ENCODE measurements at places on chromosomes 3 and 15.

DNA sequence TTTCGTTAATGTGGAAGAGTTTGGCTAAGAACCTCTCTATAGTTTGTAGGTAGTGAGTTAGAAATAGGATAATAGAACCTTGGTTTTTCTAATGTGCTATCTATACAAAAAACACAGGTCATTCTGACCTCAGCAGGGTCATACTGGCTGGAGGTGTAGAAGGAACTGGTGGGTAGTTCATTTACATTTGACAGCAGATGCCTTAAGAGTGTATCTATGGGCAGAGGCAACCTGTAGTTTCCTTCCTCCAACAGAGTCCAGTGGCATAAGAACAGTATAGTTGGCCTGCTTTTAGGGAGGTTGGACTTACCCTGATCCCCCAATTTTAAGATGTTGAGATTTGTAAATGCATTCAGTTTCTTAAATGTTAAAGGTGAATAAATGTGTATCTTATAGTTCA, 152.2 kb downstream of the TCF12 start:
- no peak for DNase-seq

DNA sequence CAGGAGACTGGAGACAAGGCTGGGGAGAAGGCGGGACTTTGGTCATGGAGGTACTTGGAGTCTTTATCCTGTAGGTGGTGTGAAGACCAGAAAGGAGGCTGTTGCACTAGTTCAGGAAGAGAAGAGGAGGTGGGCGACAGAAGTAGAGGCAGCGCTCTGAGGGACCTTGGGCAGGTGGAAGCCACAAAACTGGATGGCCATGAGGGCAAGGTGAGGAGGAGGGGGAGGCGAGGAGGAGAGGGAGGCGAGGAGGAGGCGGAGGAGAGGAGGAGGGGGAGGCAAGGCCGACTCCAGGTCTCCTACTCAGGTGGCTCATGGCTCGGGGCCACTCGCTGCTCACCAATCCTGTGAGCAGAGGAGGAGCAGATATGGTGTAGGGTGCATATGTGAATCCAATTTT, 125.6 kb downstream of the RPLP1 start:
- DNase-seq, result no peak

GRCh38 chr15:78457101-78457500, 19.1 kb downstream of the IREB2 start:
- peak; percentile 68 for DNase-seq

DNA sequence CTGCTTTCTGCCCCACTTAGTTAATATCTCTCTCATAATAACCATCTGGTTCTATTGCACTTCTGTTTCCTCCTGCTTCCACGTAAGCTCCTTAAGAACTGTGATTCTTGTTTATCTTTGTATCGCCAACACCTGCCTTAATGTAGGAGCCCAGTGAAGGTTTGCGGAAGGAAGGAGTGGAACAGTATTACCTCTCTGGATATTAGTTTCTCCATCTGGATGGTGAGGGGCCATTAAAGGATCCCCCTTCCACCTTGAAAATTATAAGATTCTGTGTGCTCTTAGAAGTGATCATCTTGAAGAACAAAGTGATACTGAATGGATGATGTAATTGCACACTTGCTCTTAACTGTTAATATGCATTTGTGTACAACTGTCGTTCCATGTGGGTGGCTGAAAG, 2.2 kb downstream of the CHRNA5 start:
- no peak for DNase-seq

DNA sequence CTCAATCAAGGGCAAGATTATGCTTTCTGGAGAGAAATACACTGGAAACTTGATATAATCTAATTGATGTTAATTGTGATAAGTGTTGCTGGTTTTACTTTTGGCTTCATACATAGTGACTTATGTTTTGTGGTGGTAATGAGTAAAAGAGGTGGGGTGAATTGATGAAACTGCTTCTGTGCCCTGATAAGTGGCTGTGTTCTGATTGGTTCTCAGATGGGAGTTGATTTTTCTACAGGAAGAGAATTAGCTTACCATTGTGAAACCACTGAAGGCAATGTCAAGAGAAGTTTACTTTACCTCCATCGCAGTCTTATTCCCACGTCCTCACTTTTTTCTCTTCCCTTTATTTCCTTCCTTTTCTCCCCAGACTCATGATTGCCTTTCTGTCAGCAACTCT, 23.8 kb downstream of the TMEM45A start:
- no peak for DNase-seq

- DNase-seq, result no peak
These were observed 25.5 kb downstream of the TMEM41A start for GRCh38 chr3:185473290-185473815.

DNA sequence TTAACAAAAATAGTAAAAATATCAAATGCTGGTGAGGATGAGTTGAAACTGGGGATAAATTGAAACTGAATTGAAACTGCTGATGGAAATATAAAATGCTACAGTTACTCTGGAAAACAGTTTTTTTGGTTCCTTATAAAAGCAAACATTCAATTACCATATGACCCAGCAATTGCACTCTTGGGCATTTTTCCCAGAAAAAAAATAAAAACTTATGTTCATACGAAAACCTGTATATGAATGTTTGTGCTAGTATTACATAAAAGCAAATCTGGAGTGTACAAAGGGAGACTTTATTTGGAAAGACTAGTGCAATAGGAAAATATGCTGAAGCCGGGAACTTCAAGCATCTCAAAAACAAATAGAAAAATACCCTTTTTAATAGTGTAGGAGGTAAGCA, 857.9 kb upstream of the CADM2 start:
- DNase-seq, result no peak

- no peak for DNase-seq
These were observed 10.2 kb downstream of the EDEM1 start for GRCh38 chr3:5197470-5198312.

- DNase-seq, result no peak
These were observed 34.5 kb downstream of the UMPS start for GRCh38 chr3:124764746-124765145.

GRCh38 chr3:44991326-44991725, 15.3 kb downstream of the EXOSC7 start:
- no peak for DNase-seq

- no peak for DNase-seq
These were observed 117.8 kb downstream of the CPNE4 start for GRCh38 chr3:131917006-131917405.

DNA sequence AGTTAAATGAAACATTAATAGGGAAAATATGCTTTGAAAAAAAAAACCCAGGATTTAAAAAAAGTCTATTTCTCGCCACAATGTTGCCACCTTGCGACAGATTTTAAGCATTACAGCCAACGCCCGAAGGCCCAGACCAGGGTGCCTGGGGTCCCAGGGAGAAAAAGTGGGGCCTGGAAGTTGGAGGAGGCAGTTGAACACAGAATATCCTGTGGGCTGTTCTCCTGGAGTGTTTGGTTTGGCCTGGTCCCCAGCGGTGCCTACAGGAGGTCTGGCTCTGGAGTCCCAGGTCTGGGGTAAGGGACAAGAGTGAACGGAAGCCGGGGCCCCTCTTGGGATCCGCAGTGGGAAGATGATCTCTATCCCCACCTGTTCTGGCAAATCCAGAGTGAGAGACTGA, 3.4 kb downstream of the RNU6-1 start:
- DNase-seq, result peak; percentile 70

GRCh38 chr15:65956307-65956706, 87.0 kb downstream of the RAB11A start:
- no peak for DNase-seq

DNA sequence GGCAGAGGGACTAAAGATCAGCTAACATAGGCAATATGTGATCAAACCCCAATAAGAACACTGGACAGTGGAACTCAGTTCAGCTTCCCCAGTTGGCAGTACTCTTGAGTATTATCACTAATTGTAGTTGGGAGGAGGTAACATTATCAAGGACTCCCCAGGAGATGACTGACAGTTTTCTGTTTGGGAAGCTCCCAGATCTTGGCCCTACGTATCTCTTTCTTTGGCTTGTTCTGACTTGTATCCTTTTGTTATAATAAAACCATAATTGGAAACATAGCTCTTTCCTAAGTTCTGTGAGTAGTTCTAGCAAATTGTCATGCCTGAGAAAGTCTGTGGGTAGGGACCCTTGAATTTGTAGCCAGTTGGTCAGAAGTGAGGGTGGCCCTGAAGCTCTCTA, 316.4 kb downstream of the ZNF621 start:
- DNase-seq, result no peak

DNA sequence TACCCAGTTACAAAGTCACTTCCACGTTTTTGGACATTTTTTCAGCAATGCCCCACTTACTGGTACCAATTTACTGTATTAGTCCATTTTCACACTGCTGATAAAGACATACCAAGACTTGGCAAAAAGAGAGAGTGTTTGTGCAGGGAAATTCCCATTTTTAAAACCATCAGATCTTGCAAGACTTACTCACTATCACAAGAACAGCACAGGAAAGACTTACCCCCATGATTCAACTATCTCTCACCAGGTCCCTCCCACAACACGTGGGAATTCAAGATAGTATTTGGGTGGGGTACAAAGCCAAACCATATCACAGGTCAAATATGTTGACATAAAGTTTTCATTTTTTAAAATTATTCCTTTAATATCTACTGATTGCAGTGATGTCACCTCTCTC, 16.2 kb upstream of the ABI3BP start:
- no peak for DNase-seq

DNA sequence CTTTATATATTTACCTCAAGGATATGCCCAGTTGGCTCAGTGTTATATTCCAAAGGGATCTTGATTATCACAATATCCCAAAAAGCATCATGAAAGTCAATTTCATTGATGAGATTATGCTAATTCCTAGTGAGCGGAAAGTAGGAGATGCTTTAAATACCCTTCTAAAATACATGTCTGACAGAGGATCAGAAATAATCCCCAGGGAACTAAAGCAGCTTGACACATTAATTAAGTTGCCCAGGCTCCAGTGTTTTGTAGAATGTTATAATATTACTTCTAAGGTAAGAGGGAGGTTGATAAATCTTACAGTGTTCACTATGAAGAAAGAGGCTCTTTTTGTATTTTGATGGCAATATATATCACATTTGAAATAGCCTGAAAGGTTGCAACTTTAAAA, 767.5 kb upstream of the ROBO1 start:
- no peak for DNase-seq

DNA sequence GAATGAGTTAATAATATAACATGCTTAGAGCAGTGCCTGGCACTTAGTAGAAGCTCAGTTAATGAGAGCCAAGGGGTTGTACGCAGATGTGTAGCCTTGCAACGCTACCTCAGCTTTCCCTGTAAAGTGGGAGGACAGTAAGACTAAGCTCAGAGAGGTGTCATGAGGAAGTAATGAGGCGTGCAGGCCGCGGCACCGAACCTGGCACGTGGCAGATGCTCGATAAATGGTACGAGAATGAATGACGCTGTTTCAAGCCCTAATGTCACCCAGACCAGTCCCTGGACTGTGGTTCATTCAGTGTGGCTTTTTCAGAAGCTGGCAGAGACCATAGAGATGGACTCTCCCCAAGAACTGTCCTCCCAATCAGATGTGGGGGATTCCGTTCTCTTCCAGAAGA, 21.2 kb downstream of the GRIP2 start:
- no peak for DNase-seq

- peak; percentile 21 for DNase-seq
These were observed at the start of gene ARPP21 for GRCh38 chr3:35639254-35640186. TSS of gene ARPP21 (plus strand) at chr3:35639525. CDS start at chr3:35681752, 42,227 bp downstream.

DNA sequence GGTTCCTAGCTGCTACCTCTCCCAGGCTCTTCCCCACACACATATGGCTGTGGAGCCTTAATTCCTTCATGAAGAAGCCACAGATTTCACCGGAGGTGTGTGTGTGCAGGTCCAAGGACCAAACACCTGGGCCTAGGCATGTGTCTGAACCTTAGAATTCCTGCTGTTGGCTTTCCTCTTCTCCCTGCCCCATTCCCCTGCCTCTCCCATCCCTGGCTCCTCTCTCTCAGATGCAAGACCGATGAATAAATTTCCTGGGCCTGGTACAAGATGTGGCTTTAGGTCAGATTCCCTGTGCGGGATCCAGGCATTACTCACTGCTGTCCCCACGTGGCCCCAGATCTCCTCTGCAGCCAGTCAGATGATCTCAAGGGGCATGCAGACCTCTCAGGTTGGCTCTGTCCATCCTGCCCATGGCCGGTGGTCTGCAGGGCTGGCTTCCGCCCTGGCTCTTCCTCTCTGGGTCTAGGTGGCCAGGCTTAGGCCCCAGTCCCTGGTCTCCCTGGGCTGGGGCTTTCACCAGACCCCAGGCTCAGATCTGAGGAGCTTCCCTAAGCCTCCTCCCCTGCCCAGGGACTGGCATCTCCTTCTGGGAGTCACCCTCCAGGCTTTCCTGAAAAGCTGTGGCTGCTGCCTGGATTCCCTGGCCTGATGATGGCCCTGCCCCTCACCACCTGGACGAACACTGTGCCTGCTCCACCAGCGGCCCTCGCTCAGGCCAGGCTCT, 20.5 kb downstream of the CCR9 start:
- DNase-seq, result peak; percentile 67

DNA sequence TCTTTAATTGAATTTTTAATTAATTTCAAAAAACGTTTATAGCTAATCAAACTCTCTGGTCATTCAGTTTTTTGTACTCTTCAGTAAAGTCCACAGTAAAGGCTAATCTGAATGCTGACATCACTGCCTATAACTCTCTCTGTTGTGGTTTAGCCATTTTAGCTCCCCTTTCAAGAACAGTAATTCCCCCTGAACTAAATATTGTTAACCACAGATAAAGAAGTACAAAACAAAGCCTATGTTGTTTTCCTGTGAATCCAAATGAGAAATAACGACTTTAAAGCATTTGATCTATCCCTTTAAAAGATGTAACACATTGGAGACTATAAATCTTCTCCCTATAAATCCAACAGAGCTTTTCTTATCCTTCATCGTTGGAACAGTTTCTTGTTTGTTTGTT, 94.2 kb downstream of the ZBTB20 start:
- DNase-seq, result no peak

DNA sequence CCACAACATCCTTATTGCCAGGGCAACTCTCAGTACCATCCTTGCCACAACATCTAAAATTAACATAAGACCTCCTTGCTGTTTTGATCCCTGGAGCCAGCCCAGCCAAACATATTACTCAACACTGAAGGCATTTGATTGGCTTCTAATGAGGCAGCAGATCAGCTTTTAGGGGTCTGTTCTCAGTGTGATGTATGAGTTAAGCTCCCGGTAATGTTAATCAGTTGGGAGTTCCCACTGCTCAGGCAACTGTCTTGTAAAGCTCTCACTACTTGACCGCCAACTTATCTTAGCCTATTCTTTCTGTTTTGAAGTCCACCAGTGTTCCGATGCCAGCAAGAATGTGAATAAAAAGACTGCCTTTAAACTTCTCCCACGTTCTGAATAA, 158.9 kb downstream of the FOXB1 start:
- DNase-seq, result no peak

GRCh38 chr3:107368654-107369398, 8.4 kb upstream of the CCDC54 start:
- no peak for DNase-seq

DNA sequence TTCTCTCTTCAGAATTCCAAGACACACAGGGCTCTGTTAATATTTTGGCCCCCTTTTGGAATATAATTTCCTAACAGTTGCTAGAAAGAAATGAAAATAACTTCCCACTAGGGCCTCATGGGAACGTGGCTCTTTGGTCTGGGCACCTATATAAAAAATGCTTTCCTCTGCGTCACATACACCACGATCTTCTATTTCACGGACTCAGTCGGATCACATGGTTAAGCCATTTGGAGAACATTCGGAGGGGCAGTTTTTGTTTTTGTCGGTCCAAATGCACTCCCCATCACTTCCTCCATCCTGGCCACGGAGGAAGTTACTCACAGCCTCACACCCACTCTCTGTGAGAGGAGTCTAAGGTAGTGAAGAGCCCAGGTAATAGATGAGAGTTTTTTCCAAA, 21.0 kb downstream of the TMEM44 start:
- DNase-seq, result no peak
